ENCODE measurements at places on chromosomes 2 and 18.

GRCh38 chr2:10160203-10160955 is 37.8 kb downstream of the RRM2 start:
- DNase-seq = no peak

- no peak for DNase-seq
Observed at GRCh38 chr2:240581811-240582210, 4.7 kb upstream of the CAPN10 start.

DNA sequence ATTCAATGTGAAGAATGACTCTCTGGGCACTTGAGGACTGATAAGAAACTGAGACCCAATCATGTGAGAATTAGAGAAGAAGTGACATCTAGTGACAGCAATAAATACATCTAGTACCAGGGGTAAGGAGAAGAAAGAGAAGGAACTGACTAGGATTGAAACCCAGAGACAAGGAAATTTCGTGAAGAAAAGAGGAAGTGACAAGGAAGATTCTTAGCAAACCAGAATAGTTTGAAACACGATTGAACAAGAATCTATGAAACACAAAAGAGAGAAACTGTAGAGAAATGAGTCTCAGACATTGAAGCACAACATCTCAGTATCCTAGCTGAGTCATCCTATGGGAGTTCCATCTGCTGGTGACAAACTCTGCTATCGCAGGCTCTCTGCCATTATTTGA is 571.9 kb upstream of the PKDCC start:
- DNase-seq = no peak

DNA sequence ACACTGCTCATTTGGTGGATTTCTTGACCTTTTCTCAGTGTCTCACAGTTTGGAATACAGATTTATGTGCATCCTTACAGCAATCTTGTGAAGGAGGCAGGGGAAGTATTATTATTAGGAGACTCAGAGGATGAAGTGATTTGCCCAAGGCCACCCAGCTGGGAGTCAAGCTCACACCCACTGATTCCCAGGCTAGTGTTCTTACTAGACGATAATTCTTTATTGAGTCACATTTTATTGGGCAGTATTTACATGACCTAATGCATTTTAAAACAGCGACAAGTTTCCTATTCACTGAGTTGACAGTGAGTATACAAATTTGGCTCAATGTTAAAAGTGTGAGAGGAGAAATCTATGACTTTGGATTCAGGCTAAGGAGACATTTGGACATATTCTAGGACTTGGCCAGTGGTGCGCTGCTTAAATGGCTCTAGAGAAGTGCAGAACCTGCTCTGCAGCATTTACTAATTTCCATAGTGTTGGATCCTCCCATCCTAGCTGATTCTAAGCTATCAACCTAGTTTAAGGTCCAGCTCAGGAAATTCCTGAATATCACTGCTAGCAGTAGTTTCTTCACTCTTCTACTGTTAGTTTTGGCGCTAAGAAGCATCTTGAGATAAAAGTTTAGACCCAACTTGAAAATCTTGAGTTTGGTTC is 199.3 kb downstream of the MTX2 start:
- DNase-seq = no peak

- no peak for DNase-seq
Observed at GRCh38 chr2:3141696-3142095, 235.9 kb downstream of the EIPR1 start.

- no peak for DNase-seq
Observed at GRCh38 chr18:23188068-23188760, 52.9 kb downstream of the CABLES1 start.
